ENCODE measurements at places on chromosomes 16 and 17. TPM values are rescaled to one million over a fixed set of nuclear protein-coding genes. Genes with fewer than 3 reads are reported as not detected.

- DNase-seq = no peak
Measured at GRCh38 chr16:54425681-54426552, 139.3 kb upstream of the IRX3 start.

DNA sequence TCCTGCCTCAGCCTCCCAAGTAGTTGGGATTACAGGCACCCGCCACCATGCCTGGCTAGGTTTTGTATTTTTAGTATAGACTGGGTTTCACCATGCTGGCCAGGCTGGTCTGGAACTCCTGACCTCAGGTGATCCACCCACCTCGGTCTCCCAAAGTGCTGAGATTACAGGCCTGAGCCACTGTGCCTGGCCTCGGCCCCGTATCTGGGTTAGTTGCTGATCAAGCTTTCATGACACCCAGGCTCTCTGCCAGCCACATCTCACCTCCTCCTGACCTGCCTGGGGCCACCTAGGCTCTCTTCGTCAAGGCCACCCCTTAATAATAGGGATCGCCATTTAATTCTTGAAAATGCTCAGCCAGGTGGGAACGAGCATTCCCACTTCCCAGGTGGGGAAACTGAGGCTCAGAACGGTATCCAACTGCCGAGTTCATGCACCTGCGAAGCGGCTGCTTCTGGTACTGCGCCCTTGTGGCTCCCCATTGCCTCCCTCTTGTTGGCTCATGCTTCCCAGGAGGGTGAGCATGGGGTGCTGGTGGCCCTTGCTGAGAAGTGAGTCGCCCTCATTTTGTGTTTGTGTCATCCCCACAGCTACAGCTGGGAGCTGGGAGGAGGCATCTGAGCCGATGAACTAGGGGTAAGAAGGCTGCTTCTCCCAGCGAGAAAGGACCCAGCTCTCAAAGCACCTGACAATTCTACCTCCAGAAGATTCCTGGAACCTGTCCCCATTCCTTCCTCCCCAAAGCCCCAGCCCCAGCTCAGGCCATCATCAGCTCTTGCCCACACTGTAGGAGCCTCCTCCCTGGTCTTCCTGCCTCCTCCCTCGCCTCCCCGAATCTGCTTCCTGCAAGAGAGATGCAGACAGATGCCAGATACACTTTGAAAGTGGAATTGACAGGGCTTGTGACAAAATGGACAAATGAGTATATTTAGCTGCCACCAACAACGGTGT, 17.3 kb upstream of the SNN start:
- DNase-seq = no peak

DNA sequence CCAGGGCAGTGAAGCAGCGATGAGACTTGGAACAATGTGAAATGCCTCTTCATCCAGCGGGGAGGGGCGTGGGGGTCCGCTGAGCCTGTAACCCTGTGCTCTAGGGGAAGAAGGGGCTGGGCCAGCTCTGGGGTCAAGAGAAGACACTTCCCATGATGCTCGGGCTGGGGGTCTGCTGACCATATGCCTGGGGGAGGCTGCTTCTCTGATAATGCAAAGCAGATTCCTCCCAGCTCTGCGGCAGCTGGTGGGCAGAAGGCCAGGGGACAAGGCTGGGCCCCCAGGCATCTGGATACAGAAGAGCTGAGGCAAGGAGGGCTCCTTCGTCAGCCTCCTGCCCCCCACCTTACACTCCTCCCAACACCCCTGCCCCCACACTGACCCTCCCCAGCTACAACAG, 24.7 kb downstream of the NGFR start:
- DNase-seq = no peak

- DNase-seq = no peak
Measured at GRCh38 chr16:1069154-1069553, 3.4 kb upstream of the SSTR5 start.

- DNase-seq = peak; percentile 76
Measured at GRCh38 chr17:2172999-2173398, 118.1 kb downstream of the HIC1 start.

DNA sequence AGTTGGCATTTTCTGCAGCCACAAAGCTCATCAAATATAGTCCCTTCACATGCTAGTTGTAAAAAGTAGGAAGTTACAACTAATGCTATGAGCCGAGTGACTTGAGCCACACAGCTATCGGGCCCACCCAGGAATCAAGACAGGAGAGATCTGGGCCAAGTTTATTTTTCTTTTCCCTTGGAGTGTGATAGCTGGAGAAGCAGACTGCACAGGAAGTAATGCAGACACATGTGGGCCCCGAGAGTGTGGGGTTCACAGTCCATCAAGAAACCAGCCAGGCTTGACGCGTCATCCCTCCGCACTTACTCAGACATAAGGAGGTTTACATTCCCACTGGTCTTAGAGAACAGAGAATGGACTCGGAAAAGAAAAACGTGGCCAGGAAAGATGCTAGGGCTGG, 403.1 kb upstream of the CDH11 start:
- DNase-seq = peak; percentile 96

DNA sequence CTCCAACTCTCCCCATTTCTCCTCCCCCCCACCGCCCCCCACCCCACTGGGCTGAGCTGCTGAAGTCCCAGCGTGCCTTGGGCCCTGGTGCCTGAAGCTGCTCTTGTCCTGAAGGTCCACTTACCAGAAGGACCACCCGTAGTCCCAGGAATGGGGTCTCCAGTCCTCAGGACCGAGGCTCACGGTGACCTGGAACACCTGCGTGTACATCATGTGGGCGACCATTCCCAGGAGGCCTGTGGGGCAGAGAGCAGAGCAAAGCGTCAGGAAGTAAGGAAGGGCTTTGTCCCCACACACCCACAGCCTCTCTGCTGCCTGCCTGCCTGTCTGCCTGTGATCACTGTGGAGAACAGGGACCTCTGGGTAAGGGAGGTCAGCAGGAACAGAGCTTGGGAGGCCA, 218.7 kb downstream of the GSG1L start:
- DNase-seq = no peak

DNA sequence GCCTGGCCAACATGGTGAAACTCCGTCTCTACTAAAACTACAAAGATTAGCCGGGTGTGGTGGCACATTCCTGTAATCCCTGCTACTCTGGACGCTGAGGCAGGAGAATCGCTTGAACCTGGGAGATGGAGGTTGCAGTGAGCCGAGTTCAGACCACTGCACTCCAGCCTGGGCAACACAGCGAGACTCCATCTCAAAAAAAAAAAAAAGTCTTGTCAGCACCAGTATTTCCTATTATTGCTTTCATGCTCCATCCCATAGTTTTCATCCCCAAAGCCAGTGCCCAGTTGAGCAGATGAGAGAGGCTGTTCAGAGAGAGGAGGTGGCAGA, 58.4 kb downstream of the WDR45B start:
- DNase-seq = no peak

GRCh38 chr16:72210555-72210954, 38.6 kb upstream of the PMFBP1 start:
- DNase-seq = no peak

DNA sequence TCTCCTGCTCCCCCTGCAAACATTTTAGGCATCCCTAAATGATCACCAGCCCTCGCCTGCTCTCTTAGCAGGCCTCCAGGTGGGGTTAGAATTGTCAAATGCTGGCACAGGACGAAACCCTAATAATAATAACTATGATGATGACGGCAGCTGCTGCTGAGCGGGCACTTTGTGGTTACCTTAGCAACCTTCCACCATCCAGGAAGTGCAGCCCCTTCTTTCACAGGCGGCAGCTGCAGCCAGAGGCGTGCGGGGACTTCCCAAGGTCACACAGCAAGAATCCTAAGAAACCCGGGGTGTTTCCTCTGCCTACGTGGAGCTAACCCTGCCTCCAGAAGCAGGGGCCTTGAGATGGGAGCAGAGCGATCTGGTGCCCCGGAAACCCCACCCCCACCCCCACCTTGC, 22.4 kb upstream of the EIF1 start:
- peak; percentile 55 for DNase-seq

GRCh38 chr17:66589892-66590291, 245.0 kb upstream of the CACNG5 start:
- DNase-seq = no peak

The HSD17B1 gene
- 3.5 TPM for total RNA-seq

The ABCC6 gene
- total RNA-seq = 2.6 TPM

The C16orf95 gene
- 4.7 TPM for total RNA-seq

The CHRNE gene
- 0.32 TPM for total RNA-seq

The KRT34 gene
- 26.7 TPM for total RNA-seq

All from fibroblast of villous mesenchyme (primary cell).